Neural progenitor cell (in vitro differentiated cells): ENCODE measurements at places on chromosomes 5 and 9. TPM values are rescaled to one million over a fixed set of nuclear protein-coding genes. Genes with fewer than 3 reads are reported as not detected.

GRCh38 chr5:143601357-143601756 lies 197.9 kb upstream of the NR3C1 start:
- no peak overlapping the region for H3K4me3 ChIP-seq
- no peak overlapping the region for H3K27ac ChIP-seq
- no peaks in the 10 kb centered on the region for H3K4me1 ChIP-seq
- no peaks in the 10 kb centered on the region for H3K36me3 ChIP-seq
- DNase-seq = no peak

GRCh38 chr5:176415952-176416924 lies at the start of gene CLTB:
Gene CLTB, minus strand, starts transcription at chr5:176416539. Its CDS starts 176 bp downstream, at chr5:176416363.
- DNase-seq = peak; percentile 97
- H3K27ac ChIP-seq = no peak within 1 kb of the TSS
- H3K4me3 ChIP-seq = peak within 1 kb of the TSS; percentile 88
- peaks cover 24% of the 10 kb centered on the region for H3K27me3 ChIP-seq
- H3K36me3 ChIP-seq = no peaks in the 10 kb centered on the region

GRCh38 chr9:134293611-134294152 lies 32.6 kb upstream of the RXRA start:
- H3K27ac ChIP-seq = no peak overlapping the region
- peaks cover 19% of the 10 kb centered on the region for H3K4me1 ChIP-seq
- no peaks in the 10 kb centered on the region for H3K36me3 ChIP-seq
- no peak overlapping the region for H3K4me3 ChIP-seq

DNA sequence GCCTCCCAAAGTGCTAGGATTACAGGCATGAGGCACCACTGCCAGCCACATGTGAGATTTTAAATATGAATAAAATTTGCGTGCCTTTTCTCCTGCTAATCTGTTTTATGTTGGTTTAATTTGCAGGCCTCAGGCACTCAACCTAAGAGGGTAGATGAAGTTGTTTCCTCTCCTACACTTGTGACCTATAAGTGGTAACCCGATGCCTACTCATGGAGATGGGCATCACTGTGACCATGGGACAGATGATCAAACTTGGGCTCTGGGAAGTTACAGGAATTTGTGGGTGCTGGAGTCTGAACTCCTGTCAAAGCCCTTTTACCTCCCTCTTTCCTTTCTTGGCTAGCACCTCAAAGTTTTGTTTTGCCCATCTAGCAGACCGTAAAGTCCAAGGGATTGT lies 1.1 kb downstream of the SLC28A3 start:
- no peak for DNase-seq
- H3K27me3 ChIP-seq = no peaks in the 10 kb centered on the region
- H3K27ac ChIP-seq = no peak overlapping the region
- H3K36me3 ChIP-seq = no peaks in the 10 kb centered on the region

- no peaks in the 10 kb centered on the region for H3K27me3 ChIP-seq
- no peak overlapping the region for H3K27ac ChIP-seq
- peaks cover 27% of the 10 kb centered on the region for H3K36me3 ChIP-seq
- no peaks in the 10 kb centered on the region for H3K4me1 ChIP-seq
- no peak for DNase-seq
These were observed 7.0 kb downstream of the HSPA9 start for GRCh38 chr5:138568061-138568824.

- H3K27me3 ChIP-seq = no peaks in the 10 kb centered on the region
- H3K4me3 ChIP-seq = no peak overlapping the region
- no peaks in the 10 kb centered on the region for H3K36me3 ChIP-seq
- no peak overlapping the region for H3K27ac ChIP-seq
These were observed 81.2 kb downstream of the PHAX start for GRCh38 chr5:126681970-126682369.

DNA sequence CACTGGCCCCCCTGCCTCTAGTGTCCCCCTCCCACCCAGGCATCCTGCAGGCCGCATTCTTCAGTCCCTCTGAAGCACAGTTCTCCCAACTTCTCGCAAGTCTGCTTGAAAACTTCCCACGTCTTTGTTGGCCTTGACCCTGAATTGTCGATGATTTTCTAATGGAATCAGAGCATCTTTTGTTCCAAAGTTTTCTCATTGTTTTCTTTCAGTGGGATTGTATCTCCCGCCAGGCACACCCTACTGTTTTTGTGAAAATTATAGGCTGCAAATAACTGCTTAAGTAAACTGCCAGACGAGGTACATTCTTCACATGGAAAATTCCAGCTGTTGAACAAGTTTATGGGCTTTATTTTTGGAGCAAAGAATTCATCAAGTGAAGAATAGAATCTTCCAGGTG lies 122.6 kb upstream of the SLC25A48 start:
- no peaks in the 10 kb centered on the region for H3K36me3 ChIP-seq
- no peak overlapping the region for H3K27ac ChIP-seq
- DNase-seq = no peak
- H3K4me1 ChIP-seq = no peaks in the 10 kb centered on the region

GRCh38 chr9:2158111-2158610 lies 143.0 kb downstream of the SMARCA2 start:
- H3K27me3 ChIP-seq = no peaks in the 10 kb centered on the region
- DNase-seq = peak; percentile 39
- peaks cover 28% of the 10 kb centered on the region for H3K4me1 ChIP-seq

DEPDC1B gene
- 108 and 142 TPM in 2 replicates for total RNA-seq

RICTOR gene
- total RNA-seq = 24.7 and 41.3 TPM in 2 replicates

SLC34A3 gene
- total RNA-seq = not detected in 2 replicates

DRD1 gene
- total RNA-seq = 0.09 TPM in 1 of 2 replicates, not detected in the other

TAF1L gene
- not detected in 2 replicates for total RNA-seq

ADAMTS16 gene
- total RNA-seq = 3.9 and 4.1 TPM in 2 replicates

SPACA9 gene
- 1.9 and 2.4 TPM in 2 replicates for total RNA-seq

EQTN gene
- 2.0 and 3.4 TPM in 2 replicates for total RNA-seq
